ENCODE measurements at places on chromosomes 4 and X.

- DNase-seq, result no peak
Measured at GRCh38 chr4:173160871-173161270, 7.7 kb upstream of the GALNT7 start.

DNA sequence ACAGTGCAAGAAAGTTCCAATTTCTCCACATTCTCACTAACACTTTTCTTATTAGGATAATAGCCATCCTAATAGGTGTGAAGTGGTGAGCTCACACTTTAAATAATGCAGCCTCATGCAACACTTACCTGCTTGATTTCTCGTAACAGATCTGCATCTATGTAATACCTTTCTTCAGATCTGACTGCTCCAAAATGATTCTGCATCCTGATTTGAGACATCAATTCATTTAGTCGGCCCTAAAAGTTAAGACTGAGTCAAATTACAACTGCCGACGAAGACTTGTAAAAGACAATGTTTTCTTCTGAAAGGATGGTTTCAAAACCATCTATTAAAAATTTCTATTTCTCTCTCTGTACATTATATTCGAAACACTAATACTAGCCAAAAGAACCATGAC, 30.7 kb downstream of the NUP54 start:
- no peak for DNase-seq

DNA sequence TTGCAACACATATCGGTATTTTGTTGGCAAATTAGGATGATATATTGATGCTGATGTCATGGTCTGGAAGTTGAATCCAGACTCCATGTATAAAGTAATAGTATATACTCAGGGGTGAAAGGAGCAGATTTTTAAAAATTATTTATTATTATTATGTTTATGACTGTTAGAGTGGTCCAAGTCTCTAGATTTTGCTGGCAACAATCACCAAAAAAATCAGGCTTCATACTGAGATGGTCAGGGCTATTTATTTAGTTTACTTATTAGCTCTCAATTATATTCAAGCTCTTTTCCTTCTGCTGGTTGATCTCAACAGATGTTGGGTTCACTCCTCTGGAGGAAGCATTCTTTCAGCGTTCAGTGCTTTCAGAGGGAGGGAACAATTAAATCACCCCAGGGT, 73.9 kb upstream of the VCX3B start:
- no peak for DNase-seq

GRCh38 chr4:70670332-70671014, 4.2 kb upstream of the JCHAIN start:
- no peak for DNase-seq

GRCh38 chr4:978957-979701, 5.8 kb upstream of the DGKQ start:
- DNase-seq, result no peak

DNA sequence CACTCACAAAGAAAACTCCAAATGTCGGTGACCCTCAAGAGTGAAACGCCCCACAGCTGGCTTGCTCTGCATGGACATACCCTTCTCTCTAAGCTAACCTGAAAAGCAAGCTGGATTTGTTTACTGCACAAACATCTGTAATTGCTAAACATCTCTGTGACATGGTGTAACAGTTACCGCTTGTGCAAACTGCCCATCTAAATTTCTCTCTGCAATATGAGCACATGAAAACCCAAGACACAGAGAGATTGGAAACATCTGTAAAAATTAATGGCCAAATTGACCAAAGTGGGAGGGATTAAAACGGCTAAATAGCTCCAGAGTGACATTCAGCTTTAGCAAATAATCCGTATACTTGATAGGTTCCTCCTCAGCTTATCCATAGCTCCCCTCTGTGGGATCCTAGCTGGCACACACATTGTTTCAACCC, 155.0 kb upstream of the MAP3K15 start:
- DNase-seq, result no peak

- no peak for DNase-seq
Measured at GRCh38 chr4:177171588-177171987, 138.1 kb upstream of the NEIL3 start.

DNA sequence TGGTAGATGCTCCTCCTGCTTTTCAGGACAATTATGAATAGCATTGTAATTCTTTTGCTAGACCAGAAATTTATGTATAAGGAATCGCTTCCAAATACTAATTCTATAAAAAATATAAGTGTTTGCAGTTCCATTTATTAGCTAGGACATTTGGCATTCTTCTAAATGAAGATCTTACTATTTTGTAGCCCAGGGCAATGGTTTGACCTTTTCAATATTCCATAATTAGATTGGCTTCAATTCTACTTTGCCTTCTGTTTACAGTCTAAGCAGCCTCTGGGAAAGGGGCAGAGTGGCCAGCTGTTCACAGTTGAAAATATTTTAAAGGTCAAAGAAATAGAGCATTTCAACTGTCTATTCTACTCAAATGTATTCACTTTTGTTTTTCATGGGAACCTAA, 912.1 kb upstream of the GRIA3 start:
- no peak for DNase-seq

DNA sequence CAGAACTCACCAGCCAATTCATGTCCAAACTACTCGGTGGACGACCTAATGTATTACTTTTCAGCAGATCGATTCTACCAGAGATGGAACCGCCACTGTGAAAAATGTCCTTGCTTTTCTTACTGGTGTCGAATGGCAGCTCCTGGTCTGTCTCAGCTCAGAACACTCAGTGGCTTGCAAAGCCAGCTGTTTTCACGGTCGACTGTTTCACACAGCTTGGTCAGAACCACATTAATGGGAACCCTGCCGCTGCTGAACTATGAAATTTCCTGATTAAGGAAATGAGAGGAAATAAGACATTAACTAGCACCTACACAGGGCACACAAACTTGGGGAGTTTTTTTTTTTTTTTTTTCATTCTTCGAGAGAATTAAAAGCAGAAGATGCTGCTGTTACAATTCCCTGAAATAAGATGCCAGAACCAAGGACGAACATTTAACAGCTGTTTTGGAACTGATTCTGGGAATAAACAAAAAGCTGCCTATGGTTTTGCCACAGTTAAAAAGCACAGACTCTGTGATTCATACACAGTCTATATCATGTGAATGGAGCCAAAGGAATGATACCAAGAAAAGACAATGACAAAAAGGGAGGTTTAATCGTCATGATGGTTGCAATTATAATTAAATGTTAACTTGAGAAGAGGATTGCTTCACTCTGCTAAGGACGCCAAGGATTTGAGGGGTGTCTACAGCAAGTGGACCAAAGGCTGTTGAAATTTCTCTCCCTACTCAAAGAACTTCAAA, 31.3 kb downstream of the SUPT20HL2 start:
- DNase-seq, result no peak

- no peak for DNase-seq
Measured at GRCh38 chr4:173213296-173213695, 44.7 kb downstream of the GALNT7 start.

Data from SW 1271 (cell line).